PC-3 (cell line): ENCODE measurements at places on chromosomes 2 and 18. TPM values are rescaled to one million over a fixed set of nuclear protein-coding genes. Genes with fewer than 3 reads are reported as not detected.

CYP27A1 gene
- total RNA-seq, result 5.8 and 6.0 TPM in 2 replicates

RGPD4 gene
- total RNA-seq, result not detected in 2 replicates

ADI1 gene
- total RNA-seq, result 89.8 and 97.8 TPM in 2 replicates

CRIM1 gene
- 70.7 and 85.7 TPM in 2 replicates for total RNA-seq

HOXD4 gene
- total RNA-seq, result 0.29 and 1.8 TPM in 2 replicates

PLGLB2 gene
- total RNA-seq, result 0.87 TPM in 1 of 2 replicates, not detected in the other
